ENCODE measurements at places on chromosomes 1 and 21.

GRCh38 chr1:35499652-35500176, 57.5 kb downstream of the KIAA0319L start:
- DNase-seq = peak; percentile 89

DNA sequence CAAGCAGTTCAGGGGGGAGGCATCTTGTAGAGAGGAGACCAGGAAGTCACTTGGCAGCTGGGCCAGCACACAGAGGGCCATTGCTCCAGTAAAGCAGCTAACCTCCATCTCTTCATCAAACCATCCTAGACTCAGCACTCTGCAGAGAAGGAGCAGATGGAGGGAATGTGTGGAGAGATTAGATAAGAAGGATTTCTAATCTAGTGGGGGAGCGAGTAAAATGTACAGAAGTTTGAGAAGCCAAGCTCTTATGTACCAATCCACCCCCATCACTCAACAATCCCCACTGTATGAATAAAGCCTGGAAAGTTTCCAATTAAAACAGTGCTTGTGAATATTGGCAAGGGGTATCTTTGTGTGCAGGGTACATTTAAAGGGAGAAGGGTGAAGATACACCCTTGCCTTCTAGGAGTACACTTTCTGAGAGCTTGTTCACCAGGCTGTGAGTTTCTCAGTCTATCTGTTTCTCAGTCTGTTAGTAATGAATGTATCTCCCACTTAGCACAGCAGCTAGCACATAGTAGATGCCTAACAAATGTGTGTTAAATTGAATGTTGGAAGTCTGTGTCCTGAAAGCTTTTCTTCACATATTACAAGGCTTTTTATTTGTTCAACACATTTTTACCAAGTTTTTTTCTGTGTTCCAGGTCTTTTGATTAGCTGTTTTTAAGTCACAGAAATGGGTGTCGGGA, 142.7 kb upstream of the UBE2U start:
- no peak for DNase-seq

DNA sequence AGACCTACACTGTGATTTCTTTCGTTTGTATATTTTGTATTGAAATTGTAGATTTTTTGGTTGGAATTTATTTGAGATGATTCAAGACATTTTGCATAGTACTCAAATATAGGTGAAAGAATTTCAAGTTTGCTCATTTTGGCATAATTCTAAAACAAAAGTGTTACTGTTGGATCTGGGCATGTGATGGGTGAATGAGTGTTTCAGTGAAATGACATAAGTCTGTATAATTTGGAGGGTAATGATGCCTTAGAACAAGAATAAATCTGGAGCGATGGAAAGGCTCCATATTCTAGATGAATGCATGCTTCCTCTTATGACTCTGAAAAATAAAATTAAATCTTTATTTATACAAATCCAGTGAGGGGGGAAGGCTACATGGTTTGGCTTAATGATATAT, 41.0 kb downstream of the NFIA start:
- DNase-seq = no peak

DNA sequence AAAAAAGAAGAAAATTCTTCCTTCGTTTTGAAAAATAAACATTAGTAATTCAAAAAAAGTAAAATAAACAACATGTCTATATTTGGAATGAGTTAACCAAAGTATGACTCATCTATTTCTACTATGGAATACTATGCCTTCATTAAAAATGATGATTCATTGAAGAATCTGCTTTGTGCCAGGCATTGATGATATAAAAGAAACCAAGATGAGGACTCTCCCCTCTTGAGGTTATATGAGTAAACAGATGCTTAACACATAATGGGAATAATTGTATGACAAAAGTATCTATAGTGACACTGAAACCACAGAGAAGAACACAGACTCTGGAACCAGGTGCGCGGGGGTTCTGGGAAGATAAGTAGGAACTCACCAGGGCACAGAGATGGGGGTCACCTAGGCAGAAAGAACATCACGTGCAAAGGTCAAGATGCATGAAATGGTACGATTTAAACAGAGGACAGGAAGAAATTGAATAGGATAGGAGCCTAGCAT, 18.8 kb downstream of the ELF3 start:
- DNase-seq = no peak

GRCh38 chr1:33273961-33274371, 17.7 kb downstream of the ZNF362 start:
- DNase-seq = no peak

DNA sequence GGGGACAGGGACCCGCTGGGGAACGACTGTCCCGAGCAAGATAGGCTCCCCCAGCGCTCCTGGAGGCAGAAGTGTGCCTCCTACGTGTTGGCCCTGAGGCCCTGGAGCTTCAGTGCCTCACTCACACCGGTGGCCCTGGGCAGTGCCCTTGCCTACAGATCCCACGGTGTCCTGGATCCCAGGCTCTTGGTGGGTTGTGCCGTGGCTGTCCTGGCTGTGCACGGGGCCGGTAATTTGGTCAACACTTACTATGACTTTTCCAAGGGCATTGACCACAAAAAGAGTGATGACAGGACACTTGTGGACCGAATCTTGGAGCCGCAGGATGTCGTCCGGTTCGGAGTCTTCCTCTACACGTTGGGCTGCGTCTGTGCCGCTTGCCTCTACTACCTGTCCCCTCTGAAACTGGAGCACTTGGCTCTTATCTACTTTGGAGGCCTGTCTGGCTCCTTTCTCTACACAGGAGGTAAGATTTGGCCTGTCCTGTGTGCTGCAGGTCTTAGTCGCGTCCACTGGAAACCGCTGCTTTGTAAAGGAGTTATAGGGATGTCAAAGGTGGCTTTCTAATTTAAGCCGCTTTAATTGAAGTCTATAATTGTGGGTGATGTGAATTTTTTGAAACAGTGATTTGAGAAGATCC, 717 bp downstream of the UBIAD1 start:
- DNase-seq = no peak

Measured in cerebellar cortex (tissue), 1 donor.